ENCODE measurements at places on chromosomes 12 and 14.

DNA sequence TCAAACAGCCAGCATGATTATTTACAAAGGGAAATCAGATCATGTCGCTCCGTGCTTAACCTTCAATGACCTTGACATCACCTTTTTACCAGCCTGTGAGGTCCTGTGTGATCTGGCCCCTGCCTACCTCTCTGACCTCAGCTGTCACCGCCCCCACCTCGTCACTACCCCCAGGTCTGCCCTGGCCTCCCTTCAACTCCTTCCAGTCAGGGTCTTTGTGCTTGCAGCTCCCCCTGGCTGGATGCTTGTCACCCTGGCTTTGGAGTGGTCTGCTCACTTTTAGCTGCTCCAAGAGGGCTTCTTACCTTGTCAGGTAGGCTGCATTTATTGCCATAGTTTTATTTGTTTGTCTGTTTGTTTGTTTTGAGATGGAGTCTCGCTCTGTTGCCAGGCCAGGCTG, 8.2 kb upstream of the MAX start:
- no peak for DNase-seq

GRCh38 chr14:60254176-60254575, 5.2 kb downstream of the PPM1A start:
- no peak for DNase-seq

DNA sequence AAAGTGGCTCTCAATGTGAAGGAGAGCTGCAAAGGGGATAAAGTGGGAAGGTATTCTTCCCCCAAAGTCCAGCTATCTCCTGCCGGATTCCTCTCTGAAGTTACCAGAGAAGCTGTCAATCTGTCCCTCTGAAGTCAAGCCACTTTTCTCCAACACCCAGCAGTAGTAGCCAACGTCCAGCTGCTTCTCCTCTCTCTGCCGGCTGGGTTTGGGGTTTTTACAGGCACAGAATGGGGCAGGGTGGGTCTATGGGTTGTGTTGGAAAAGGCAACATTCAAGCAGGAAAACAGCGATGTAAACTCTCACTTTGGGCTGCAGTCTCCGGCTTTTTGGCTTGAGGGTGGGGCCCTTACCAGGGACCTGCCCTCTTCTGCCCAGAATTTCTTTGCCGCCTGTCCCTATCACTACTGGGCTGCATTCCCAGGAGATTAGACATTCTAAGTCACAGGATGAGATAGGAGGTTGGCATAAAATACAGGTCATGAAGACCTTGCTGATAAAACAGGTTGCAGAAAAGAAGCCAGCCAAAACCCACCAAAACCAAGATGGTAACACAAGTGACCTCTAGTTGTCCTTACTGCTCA, 16.3 kb downstream of the CAPZA3 start:
- no peak for DNase-seq

DNA sequence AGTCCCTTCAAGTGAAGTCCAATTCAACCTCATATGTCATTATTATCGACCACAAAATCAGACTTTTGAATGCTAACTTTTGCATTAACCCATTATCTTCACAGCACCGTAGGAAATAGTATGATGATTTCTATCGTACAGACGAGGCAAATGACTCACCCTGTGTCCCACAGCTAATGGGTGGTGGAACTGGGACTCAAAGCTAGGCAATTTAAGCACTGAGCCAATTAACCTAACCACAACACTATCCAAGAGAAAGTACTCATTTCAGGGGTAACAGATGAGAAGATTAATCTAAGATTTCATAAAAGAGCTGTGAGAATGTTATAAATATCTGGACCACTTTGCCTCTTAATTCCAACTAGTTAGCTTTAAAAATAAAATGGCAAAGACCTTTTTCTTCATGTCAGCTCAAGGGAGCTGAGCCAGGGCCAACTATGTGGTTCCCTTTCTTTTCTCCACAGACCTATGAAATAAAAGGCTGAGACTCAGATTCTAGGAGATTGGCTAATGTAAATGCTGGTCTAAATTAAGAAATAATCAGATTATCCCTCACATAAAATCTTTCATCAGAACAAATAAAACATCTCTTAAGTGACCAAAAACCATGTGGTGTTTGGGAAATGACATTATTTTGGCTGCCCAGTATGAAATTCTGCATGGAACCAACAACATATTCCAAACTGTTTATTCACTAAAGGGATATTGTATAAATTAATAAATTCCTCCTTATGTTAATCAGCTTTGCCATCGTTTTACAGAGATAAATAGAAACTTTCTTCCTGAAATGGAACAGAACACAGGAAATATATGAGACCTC, 4.9 kb downstream of the PTGER2 start:
- no peak for DNase-seq

DNA sequence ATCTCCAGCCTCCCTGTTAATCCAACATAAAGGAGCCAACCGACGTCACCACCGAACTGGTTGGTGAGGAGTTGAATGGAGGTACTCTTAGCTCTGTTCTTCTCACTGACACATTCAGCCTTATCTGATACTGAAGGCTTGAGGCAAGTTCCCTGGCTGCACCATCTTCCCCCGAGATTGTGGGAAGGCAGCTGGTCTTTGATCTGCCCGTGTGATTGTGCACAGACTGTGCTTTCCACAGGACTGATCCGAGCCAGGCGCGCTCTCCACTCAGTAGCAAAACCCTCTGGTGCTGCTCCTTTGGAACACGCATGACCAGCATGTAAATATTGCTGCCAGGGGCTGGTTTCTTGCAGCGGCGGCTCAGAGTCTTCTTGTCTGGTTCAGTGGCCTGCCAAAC, 30.1 kb upstream of the DLK1 start:
- no peak for DNase-seq

All from T-cell (primary cell).